Mucosa of gallbladder (tissue), 1 donor: ENCODE measurements at places on chromosomes 6 and 20. TPM values are rescaled to one million over a fixed set of nuclear protein-coding genes. Genes with fewer than 3 reads are reported as not detected.

MOCS1 gene
- total RNA-seq = 20.1 TPM

TMEM217 gene
- total RNA-seq = 0.55 TPM

HTR1E gene
- 0.17 TPM for total RNA-seq

NOTCH4 gene
- 14.9 TPM for total RNA-seq

SMLR1 gene
- total RNA-seq = 2.8 TPM

CNKSR3 gene
- 39.0 TPM for total RNA-seq

DST gene
- 236 TPM for total RNA-seq

DSTN gene
- total RNA-seq = 738 TPM

GGT7 gene
- total RNA-seq = 40.6 TPM

UBD gene
- not detected for total RNA-seq

TFAP2D gene
- not detected for total RNA-seq

ADGB gene
- total RNA-seq = not detected

NKX2-2 gene
- not detected for total RNA-seq

SAMD10 gene
- total RNA-seq = 12.7 TPM

CAP2 gene
- 32.0 TPM for total RNA-seq

EYA2 gene
- 2.1 TPM for total RNA-seq

STMND1 gene
- 2.2 TPM for total RNA-seq

C6orf15 gene
- total RNA-seq = not detected
